Fibroblast of skin of back (primary cell): ENCODE measurements at places on chromosomes 7 and 10.

DNA sequence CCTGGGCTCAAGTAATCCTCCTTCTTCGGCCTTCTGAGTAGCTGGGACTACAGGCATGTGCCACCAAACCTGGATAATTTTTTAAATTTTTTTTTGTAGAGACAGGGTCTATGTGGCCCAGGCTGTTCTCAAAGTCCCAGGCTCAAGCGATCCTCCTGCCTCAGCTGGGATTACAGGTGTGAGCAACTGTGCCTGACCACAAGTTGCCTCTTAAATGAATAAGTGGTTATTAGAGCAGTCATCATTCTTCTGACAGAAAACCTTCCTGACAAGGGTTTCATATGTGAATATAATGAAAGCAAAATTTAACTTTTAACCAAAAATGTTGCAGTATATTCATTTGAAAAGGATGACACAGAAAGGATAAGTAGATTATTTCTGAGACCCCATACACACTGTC lies 532.5 kb downstream of the GRM8 start:
- DNase-seq: no peak

DNA sequence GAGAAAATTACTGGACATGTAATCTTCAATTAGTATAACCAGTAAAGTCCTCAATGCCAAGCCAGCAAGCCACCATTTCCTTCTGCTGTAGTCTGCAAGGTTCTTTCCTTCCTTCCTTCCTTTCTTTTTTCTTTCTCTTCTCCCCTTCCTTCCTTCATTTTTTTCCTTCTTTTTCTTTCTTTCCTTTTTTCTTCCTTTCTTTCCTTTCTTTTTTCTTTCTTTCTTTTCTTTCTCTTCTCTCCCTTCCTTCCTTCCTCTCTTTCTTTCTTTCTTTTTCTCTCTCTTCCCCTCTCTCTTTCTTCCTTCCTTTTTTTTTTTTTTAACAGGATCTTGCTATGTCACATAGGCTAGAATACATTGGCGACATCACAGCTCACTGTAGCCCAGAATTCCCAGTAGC lies 369.8 kb downstream of the SEMA3D start:
- DNase-seq: no peak

DNA sequence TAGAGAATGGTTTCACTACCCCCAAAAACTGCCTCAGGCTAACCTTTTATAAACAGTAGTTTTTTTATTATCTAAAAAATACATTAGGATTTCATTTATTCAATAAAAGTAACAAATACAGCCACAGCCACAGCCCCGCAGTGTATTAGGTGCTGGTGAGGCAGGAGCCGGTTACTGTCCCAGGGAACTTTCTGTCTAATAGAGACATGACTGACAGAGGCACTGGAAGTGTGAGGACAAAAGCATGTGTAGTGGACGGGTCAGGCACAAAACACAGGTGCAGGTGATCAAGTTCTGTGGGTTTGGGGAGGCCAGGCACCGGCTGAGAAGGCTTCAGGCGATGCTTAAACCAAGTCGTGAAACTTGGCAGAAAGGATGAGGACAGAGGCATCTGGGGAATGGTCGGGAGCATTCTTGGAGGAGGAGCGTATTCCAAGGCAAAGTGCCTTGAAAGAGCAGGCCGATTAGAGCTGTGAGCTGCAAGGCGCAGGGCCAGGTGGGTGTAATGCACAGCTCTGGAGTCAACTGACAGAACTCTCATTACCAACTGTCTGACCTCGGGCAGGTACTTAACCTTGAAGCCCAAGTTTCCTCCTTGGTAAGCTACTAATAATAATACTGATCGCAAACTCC lies 138.2 kb downstream of the USP6NL start:
- DNase-seq: no peak

GRCh38 chr7:149883452-149883861 lies 9.7 kb downstream of the ATP6V0E2 start:
- peak; percentile 51 for DNase-seq

- no peak for DNase-seq
Measured at GRCh38 chr7:12942609-12943008, 255.2 kb downstream of the ARL4A start.

- no peak for DNase-seq
Measured at GRCh38 chr10:667602-668143, 21.8 kb downstream of the DIP2C start.

DNA sequence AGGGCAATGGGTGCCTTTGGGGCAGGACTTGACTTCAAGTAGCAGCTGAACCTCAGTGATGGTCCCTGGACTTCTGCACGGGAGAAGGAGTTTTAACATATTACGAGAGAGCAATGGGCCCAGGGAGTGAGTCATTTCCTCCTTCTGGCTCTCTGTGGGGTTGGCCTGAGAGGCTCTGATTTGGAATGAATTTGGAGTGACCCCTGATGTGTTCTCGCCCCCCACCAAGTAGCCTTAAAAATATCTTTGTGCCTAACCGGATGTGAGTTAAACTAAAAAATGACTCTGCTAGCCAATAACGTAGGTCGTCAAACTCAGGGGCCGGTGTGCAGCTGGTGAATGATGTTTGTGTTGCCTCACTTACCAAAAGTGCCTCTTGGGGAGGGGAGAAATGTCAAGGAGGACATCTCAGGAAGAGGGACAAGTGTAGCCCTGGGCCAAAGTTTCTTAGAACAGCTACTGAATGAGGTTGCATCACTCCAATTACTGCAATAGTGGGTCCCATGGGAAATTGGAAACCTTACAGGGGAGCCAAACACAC lies 656.6 kb downstream of the INHBA start:
- peak; percentile 92 for DNase-seq

DNA sequence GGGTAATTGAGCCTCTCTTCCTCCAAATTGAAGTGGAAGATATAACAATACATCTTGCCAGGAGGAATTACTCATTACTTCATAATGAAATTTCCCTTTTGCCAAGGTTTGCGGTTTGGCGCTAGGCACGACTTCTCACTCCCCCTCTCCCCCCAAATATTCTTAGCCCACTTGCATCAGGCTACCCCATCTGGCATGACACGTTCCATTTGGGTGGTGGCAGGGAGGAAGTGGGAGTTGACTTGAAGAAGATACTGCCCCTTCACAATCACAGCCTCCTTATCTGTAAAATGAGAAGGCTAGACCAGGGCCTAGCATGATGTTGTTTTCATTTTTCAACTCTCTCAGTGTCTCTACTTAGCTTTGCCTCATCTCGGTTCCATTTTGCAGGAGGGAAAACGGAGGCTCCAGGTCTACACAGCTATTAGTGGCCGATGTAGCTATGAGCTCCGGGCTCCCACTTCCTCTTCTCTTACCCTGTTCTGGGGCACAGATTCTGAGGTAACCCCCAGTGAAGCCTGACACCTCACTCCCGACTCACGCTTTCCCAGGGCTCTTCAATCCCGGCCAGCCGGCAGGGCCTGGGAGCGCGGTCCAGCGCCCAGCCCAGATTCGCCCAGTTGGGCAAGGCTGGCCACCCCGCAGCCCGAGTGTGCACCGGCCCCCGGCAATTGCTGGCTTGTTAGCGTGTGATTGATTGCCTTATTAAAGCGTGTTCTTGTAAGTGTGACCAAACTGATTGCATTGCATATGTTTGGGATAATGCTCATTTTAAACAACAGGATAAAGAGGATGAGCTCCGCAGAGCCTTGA lies 6.5 kb downstream of the EVX1 start:
- DNase-seq: peak; percentile 16

GRCh38 chr10:7038416-7038815 lies 372.4 kb downstream of the SFMBT2 start:
- DNase-seq: no peak

DNA sequence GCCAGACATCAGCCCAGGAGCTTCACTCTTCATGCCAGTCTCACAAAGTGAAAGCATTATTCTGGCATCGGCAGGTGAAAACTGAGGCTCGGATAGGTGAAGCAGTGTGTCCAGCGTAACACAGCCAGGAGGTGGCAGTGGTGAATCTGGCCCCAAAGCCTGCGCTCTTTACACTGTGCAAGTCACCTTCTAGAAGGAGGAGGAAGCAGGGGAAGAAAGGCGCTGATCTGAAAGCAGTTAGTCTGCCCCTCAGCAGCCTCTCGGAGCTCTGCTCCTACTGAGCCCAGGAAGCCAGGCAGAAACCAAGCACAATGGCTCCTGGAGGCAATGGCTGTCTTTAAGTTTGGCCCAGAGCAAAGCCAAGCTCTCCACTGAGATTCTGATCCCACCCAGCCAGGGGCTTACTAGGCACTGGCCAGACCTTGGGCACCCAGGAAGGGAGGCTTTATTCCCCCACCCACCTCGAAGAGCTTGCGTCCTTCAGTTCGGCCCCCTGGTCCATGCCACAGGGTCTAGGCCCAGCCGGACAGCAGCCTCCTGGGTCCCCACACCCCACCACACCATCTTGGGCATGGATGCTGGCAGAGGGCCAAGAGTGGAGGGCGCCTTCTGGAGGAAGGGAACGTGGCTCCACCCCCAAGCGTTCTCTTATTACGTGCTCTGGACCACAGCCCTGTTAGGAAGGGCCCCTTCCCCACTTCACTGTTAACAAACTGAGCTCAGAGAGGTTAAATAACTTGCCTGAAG lies 104.5 kb downstream of the GRID1 start:
- no peak for DNase-seq

- no peak for DNase-seq
Measured at GRCh38 chr7:27875061-27875460, 135.1 kb downstream of the TAX1BP1 start.

DNA sequence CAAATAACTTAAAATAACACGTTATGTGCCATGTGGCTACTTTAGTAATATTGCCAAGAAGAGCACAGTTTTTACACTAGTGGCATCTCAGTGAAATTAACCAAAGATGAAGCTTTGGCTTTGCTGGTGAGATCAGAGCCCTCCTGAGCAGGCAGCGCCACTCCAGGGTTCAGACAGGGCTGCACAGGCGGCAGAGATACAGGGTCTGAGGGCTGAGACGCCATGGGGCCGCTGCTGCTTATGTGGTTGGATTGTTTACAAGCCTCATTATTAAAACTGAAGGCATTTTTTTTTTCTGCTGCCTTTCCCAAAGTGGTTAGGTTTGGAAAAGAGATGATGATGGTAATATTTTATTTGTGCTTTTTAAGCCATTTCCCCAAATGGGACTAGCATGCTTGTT lies 68.8 kb upstream of the DNAJB6 start:
- no peak for DNase-seq

GRCh38 chr10:103423748-103424147 lies 27.3 kb downstream of the PDCD11 start:
- no peak for DNase-seq

DNA sequence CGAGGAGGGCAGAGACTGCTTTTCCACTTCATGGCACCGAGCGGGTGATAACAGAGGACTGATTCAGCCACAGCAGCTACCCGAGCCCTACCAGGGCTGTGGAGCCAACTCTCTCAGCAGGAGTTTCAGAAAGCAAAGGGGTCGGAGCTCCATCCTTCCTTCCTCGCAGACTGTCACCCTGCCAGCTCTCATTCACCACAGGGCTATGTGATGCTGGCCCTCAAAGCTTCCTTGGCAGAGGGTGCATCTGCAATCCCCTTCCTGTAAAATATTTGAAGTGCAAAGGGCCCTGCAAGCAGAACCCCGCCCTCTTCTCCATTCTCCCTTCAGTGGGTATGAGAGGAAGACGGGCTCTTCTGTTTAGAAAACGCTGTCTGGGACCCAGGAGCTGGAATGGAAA lies 105.3 kb upstream of the LYZL2 start:
- DNase-seq: no peak

DNA sequence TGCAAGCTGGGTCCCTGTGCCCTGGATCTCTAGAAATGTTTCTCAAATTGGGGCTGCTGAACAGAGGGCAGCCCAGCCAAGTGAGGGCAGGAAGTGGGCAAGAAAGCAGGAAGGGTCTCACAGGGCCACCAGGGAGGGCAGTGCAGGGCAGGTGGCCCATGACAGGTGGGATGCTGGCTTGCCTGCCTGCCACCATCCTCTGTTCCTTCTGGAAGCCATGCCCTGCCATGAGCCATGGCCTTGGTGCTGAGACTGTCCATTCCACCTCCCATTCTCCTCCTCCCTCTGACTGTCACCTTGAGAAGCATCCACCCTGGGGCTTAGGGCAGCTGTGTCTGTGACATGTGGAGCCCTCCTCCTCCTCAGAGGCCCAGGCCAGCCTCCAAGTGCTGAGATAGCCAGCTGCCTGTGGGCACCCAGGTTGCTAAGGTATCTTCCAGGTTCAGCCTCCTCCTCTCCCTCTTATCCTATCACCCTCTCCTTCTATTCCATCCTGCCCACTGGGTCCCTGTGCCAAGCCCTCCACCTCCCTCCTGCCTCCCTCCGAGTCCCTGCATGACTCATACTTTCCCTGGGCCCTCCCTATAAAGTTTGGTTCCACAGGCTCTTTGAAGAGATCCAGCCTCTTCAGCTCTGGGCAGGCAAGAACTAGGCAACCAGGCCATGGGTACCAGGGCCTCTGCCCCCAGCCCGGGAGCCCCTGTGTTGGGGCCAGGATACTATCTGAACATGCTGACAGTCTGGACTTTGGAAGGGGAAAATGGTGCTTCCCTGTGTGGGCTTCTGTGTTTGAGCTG lies 1.3 kb downstream of the VSIR start:
- DNase-seq: peak; percentile 78

GRCh38 chr10:87974769-87975168 lies 111.3 kb downstream of the PTEN start:
- no peak for DNase-seq

DNA sequence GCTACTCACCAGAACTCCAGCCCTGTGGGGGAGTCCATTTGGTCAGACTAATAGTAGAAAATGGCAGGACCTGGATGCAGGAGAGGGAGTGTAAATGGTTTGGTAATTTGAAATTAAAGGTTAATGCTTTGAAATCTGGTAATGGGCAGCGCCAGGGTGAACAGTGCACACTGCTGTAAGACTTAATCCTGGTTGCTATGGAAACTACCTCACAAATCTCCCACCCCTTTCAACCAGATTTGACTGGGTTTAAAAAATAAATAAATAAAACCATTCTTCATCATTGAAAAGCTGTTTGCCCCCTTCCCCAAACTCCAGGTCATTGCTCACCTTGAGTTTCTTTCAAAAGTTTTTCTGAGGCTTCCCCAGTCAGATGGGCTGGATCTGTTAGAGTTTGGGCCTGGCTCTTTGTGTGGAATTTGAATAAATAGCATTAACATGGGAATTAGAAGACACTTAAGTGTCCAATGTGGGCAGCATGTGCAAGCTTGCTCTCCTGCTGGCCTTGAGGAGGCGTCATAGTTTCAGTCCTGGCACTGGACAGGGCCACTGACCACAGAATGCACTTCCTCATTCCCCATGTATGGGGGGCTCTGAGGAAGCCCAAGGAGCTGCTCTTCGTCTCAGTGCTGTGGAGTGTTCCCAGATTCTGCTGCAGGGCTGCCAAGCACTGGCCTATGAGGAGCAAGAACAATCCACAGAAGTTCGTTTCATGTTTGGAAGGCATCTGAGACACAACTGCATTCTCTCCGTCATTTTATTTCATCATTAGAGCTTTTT lies 90.7 kb downstream of the LRRC4 start:
- peak; percentile 36 for DNase-seq
